Keratinocyte (primary cell): ENCODE measurements at places on chromosomes 12 and 14.

- DNase-seq, result no peak
Observed at GRCh38 chr14:61953602-61954001, 191.4 kb downstream of the SNAPC1 start.

DNA sequence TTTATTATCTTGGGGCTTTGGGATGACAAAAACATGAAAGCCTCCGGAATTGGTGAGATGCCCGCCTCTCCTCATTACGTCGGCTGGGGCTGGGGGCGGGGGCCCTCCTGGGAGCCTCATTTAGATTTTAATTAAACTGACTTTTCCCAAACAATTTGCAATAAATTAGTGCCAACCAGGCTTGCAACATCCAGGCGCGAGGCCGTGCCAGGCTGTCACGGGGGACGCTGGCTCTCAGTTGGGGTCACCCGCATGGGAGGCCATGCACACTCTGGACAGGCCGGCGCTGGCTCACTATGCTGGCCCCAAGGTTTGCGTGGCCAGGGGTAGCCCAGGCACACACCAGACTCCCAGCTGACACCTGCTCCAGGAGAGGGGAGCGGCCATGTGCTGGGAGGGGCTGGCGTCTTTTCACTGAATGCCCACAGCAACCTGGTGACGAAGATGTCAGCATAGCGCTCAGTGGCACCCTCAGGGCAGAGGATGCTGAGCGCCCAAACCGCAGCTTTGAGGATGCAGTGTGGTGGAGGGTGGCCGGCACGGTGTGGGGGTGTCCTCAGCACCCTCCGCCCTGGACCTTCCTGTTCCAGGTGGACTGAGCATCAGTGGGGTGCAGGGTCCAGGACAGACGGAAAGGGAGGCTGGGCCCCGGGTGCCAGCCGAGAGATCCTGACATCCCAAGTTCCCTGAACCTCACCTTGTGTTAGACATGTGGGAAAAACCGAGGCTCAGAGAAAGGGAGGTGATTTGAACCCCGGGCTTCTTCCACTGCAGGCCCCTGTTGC, 190.8 kb upstream of the C14orf180 start:
- no peak for DNase-seq

DNA sequence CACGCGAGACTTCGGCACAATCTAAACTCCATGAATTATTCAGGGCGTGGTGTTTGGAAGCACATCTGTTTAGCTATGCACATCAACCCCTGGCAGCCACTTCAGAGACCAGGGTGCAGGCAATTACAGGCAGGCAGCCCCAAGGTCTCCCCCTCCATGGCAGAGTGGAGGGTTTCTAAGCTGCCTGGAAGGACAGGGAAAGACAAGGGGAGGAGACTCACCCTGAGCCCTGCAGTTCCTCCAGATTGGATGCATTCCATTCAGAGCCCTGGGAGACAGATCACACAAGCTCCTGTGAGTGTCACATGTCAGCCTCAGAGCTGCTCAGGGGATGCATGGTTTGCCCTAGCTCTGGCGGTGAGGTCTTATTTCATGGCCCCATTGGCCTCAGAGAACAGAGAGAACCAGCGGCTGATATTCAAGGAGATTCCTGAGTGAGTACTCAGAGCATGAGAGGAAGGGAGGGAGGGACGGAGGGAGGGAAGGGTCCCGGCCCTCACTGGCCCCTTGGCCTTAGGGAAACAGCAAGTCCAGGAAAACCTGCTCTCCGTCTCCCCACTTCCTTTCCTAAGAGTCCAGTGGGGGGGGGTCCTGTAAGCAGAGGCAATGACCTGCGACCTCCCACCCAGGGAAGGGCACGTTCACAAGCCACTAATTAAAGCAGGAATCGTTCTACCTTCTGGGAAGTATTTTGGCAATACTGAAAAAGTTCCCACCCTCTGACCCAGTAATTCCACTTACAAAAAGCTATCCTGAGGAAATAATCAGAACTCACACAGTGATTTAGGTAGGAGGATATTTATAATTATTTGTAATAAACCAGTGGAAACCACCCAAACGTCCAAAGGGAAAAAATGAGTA, 55.1 kb downstream of the SSH1 start:
- DNase-seq, result no peak

- no peak for DNase-seq
Observed at GRCh38 chr12:116910280-116910644, 488 bp upstream of the FBXW8 start.

- no peak for DNase-seq
Observed at GRCh38 chr14:71883094-71883493, 49.1 kb upstream of the RGS6 start.

- no peak for DNase-seq
Observed at GRCh38 chr14:61296151-61296550, 15.0 kb upstream of the TMEM30B start.

DNA sequence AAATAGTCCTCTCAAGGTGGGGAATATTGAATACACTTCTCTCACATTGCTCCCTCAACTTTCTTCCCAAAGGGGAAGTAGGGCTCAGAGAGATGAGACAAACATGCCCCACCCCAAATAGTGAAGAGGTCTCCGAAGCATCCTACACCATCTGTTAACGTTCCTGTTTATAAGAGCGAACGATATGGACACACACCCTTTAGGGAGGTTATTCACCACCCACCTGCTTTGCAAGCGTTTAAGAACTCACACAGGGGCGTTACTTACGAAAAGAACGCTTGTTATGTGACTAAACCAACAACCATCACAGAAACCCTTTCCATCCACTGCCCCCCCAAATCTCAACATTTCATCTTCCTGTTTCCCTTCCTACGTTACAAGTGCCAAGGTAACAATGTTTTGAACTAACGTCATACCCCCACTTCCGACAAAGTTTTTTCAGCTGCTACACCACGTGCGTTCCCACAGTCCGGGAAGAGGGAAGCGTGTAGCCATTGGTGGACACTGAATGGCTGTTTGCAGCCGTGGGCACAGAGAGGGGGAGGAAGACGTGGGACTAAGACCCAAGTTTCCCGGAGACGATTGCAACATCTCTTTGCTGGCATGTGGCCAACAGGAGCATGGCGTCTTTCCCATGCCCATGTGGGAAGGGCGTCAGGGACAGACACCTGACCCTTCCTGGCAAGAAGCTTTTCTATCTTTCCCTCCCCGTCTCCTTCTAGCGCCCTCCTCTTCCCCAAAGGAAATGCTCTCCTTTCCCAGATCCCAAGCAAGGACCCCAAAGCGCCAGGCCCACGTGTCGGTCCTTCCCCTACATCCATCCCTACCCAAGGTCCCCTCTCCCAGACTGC, 1.2 kb downstream of the YBX3 start:
- DNase-seq, result no peak

DNA sequence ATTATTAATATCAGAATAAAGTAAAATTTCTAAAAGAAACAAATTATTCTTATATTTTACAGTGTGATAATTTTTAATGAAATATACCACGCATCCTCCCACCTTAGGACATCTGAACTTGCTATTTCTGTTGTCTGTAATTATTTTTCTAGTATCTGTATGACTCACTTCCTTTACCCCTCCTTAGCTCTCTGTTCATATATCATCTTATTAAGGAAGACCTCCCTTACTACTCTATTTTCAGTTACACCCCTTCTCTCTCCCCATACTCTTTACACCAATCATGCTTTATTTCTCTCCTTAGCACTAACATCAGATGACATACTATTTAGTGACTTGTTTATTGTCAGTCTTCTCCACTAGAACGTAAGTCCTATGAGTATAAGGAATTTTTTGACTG, 34.2 kb upstream of the C12orf50 start:
- DNase-seq, result no peak

DNA sequence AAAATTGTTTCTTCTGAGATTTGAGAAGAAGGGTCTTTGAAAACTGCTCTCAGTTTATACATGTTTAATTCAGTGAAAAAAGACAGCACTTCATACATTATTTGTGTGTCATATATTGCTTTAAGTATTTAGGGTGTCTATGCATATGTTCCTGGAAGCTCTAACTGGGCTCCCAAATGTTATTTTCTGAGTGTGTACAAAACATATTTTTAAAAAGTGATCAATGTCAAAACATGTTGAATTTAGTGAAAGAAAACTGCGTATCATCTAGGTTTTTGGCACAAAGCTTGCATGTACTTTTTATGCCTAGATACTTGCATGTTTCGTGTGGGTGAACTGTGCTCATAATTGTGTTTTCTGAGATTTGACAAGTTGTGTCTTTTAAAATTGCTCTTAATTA, 81.6 kb downstream of the ASCL4 start:
- DNase-seq, result no peak

- no peak for DNase-seq
Observed at GRCh38 chr14:99732436-99733210, 48.5 kb downstream of the CYP46A1 start.

DNA sequence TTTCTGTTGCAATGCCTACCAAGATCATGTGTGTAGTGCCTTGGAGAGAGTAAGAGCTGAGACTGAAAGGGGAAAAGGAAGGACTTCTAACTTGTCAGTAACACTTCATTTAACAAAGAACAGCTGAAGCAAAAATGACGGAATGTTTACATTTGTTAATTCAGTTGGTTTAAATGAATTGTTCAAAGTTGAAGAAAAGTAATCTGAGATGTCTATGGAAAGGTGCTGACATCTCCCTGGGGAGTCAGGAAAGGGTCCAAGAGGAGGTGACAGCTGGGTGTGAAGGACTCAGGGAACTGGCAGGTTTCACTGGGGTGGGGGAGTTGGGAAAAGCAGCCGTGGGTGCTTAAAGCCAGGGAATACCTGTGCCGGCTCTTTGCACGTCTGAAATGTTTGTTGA, 7.9 kb downstream of the TMEM63C start:
- DNase-seq, result no peak
